Body of pancreas (tissue), 4 donors: ENCODE measurements at places on chromosomes 11 and 22. TPM values are rescaled to one million over a fixed set of nuclear protein-coding genes. Genes with fewer than 3 reads are reported as not detected.

UBTFL1 gene
- not detected for total RNA-seq

EHF gene
- 40.5 TPM for total RNA-seq

DNA sequence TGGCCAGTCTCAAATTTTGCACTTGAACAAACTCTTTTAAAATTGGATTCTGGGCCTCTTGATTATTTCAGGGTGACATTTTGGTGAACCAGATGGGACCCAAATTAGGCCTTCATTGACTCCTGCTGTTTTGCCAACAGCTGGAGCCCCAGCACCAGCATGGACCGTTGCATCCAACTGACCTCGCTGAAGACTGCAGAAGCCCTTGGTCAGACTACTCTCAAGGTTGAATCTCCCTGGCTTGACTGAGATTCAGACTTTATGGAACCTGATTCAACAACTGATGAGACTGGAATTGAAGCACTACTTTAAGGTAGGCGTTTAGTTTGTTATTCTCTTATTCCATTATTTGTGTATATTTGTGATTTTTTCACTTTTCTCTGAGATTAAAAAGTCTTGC lies 41.7 kb downstream of the NARS2 start:
- H3K27me3 ChIP-seq: no peaks in the 10 kb centered on the region
- H3K27ac ChIP-seq: no peak overlapping the region
- H3K36me3 ChIP-seq: no peaks in the 10 kb centered on the region
- H3K4me3 ChIP-seq: no peak overlapping the region

- H3K27me3 ChIP-seq: no peaks in the 10 kb centered on the region
- peaks cover 22% of the 10 kb centered on the region for H3K4me1 ChIP-seq
- DNase-seq: no peak
- H3K36me3 ChIP-seq: no peaks in the 10 kb centered on the region
Measured at GRCh38 chr11:108496643-108497256, 1.4 kb downstream of the POGLUT3 start.
